ENCODE measurements at places on chromosomes 13 and 19.

- DNase-seq: no peak
These were observed 52.7 kb downstream of the COL4A1 start for GRCh38 chr13:110254151-110254679.

DNA sequence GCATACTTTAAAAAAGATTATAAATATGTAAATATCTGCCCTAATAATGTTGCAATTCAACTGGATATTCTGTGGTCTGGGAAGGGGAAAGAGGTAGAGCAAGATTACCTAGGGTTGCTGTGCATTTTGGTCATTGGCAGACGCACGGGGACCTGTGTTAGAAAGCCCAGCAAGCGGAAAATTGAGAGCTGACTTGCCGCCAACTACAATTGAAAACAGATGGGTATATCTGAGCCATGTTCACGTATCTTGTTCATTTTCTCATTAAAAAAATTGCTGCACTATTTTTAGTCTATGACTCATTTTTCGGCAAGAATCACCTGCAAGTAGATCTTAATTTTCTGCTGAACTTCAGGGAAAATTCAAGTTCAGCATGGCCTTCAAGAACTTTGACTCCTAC lies 308.5 kb upstream of the TMTC4 start:
- DNase-seq: no peak

- DNase-seq: no peak
These were observed 1.6 kb downstream of the FAM83E start for GRCh38 chr19:48613024-48613851.

GRCh38 chr13:71602344-71602743 lies 264.7 kb downstream of the DACH1 start:
- DNase-seq: no peak

Data from CMK (cell line).